Kidney tubule cell (primary cell): ENCODE measurements at places on chromosomes 1 and 21.

- peak; percentile 52 for DNase-seq
Observed at GRCh38 chr1:221723018-221723847, 18.7 kb downstream of the DUSP10 start.

GRCh38 chr21:43718872-43719747 lies at the start of gene PDXK:
TSS of gene PDXK (plus strand) at chr21:43719129. CDS start at chr21:43719295, 166 bp downstream.
- peak; percentile 91 for DNase-seq

DNA sequence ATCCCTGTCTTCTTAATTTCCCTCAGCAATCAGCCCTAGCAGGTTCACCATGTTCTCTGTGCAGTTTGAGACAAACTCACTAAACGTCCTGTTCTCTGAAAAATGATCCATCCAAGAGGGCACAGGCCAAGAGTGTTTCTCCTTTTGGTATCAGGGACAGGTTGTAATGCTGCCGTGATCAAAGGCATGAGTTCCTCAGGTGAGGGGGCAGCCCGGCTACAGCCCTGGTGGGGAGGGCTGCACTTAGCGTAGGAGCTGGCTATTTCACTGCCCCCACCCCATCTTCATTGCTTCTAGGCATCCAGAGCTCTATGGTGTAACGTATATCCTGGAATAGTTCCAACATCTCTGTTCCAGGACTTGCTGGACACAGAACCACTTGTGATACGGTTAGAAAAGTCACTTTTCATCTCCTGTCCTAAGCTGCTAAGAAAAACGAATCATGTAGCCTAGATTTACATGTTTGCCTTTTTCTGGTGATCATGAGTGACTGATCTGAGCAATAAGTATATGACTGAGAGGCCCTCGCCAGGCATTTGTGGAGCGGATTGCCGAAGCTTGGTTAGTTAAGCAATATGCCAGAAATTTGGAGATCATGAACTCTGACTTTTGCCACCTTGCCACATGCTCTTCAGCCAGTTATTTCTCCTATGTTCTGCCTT lies 41.1 kb upstream of the SRP9 start:
- peak; percentile 6 for DNase-seq

DNA sequence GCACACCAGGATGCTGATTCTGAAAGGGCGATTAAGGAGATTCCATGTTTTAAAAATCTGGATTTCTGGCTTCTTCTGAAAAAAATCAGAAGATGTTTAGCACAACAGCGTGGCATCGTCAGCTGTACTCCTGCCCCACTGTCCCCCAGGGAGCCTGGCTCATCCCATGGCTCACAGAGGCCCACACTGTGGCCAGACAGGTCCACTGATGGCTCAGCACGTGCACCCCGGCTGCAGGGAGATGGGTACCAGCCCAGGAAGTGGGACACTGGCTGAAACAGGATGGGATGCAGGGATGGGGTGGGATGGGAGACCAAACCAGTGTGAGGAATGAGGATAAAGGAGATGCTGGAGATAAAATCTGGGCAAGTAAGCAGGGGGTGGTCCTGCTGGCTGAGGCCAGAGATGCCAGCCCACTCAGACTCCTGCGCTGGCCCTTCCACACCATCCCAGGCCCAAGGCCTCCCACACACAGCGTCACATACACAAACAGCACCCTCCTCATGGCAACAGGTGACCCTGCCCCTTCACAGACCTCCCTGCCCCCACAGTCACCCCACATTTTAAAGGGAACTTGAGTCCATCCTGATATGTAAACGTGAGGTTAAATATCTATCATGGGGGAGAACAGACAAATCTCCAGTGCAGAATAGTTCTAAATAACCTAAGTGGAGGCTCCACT lies 23.9 kb upstream of the SAMD11 start:
- DNase-seq = no peak

GRCh38 chr1:153629971-153630370 lies 1.7 kb downstream of the S100A1 start:
- no peak for DNase-seq

DNA sequence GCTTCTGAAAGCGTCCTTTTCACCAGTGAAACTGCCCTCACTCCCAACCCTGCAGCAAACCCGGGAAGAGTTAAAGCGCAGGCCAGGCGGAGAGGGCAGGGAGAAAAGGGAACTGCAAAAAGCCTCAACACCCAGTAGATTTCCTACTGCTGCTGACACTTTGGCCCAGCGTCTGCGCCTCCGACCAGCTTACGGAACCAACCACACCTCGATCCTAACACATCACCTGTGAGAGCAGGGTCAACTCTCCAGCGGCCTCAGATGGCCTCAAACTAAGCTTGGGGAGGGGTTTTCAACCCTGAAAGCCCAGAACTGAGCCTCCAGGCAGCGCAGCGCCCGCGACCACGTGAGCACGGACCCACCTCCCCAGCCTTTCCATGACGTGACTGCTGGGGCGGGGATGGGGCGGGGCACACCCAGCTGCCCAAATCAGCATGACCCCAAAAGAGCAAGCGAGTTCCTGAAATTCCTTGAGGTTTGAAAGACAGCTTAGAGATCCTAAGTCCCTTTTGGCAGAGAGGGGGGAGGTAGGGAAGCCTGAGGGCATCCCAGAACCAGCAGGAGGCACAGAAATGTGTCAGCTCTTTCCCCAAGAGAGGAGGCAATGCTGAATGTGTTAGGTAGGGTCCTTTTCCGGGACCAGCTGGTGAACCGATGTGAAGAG lies 59.1 kb downstream of the ITPKB start:
- peak; percentile 48 for DNase-seq

DNA sequence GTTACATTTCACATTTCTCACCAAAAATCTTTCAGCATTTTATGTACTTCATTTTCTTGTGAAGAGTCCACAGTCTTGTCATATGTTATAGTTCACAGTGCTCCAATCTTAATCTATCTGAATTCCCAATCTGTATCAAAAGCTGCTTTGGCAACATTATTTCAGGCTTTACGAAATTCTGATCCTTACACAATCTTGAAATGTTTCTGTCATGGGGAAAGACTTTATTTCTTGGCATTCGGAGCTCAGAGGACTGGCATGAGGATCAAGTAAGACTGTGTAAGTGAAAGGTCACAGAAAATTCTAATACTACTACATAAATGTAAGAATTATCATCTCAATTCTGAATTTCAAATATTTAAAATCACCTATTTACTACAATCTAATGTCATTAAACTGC lies 2.0 kb downstream of the USP33 start:
- no peak for DNase-seq

- DNase-seq = peak; percentile 66
Observed at GRCh38 chr1:143698016-143698415, 273.8 kb downstream of the FAM72C start.

GRCh38 chr1:64759968-64760367 lies 15.1 kb downstream of the RAVER2 start:
- no peak for DNase-seq

GRCh38 chr1:94153133-94153532 lies 32.2 kb upstream of the ABCA4 start:
- no peak for DNase-seq

DNA sequence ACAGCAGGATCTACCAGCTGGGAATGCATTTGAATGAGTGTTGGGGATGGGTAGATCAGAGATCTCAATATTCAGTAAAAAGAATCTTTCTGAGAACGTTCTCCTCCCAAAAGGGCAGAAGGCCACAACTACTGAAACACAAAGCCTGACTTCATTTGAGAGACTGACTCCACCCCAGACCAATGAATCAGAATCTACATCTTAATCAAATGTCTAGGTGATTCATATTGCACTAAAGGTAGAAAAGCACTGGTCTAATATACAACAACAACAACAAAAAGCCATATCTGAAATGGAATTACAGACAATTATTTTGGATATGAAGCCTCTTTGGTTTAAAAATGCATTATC lies 123.9 kb downstream of the SMYD3 start:
- DNase-seq = peak; percentile 51

GRCh38 chr1:177569476-177569875 lies 398.7 kb downstream of the BRINP2 start:
- peak; percentile 8 for DNase-seq

GRCh38 chr1:154972517-154973343 lies 1.8 kb upstream of the CKS1B start:
- DNase-seq = peak; percentile 98

- no peak for DNase-seq
Observed at GRCh38 chr1:240314845-240315801, 223.4 kb downstream of the FMN2 start.
